ENCODE measurements at places on chromosomes 7 and 10.

DNA sequence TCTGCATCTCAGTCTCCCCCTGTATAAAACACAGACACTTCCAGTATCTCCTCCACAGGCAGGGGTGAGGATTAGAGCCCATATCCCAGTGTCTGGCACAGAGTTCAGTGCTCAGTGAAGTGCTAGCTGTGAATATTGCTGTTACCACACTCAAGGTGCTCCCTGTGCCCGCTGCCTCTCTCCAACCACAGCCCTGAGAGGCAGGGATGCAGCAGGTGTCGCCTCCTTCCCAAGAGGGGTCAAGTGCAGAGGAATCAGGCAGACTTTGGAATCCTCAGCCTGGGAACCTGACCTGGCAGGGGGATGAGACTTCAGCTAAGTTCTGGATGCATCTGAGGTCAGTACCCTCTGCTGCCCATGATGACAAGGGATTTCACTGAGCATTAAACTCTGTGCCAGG is 163.1 kb downstream of the GFRA1 start:
- DNase-seq: no peak

- no peak for DNase-seq
Measured at GRCh38 chr7:1975179-1975578, 257.6 kb downstream of the MAD1L1 start.

GRCh38 chr10:86085686-86086085 is 280.9 kb downstream of the GRID1 start:
- DNase-seq: no peak

GRCh38 chr10:124212702-124213101 is 119.3 kb upstream of the CHST15 start:
- no peak for DNase-seq

DNA sequence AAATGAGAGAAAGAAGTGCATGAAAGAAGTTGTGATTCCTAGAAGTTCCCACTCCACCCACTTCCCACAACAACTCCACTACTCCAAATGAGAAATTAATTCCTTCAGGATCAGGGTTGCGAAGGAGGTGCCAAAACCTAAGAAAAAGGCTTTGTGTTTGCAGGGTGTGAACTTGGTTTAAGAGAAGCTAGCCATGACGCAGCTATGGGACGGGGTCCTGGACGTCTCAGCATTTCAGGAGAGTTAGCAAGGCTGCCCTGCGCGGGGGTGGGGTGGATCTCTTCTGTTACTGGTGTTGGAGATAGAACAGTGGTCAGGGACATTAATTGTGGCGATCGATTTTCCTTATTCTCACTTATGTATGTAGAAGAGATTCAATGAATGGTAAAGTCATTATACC is 61.2 kb downstream of the CHST3 start:
- DNase-seq: no peak

- no peak for DNase-seq
Measured at GRCh38 chr10:100866575-100867098, 46.1 kb upstream of the SLF2 start.

DNA sequence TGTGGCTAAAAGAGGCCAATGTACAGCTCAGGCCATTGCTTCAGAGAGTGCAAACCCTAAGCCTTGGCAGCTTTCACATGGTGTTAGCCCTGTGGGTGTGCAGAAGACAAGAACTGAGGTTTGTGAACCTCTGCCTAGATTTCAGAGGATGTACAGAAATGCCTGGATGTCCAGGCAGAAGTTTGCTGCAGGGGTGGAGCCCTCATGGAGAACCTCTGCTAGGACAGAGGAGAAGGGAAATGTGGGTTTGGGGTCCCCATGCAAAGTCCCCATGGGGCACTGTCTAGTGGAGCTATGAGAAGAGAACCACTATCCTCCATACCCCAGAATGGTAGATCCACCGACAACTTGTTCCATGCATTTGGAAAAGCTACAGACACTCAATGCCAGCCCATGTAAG is 12.4 kb downstream of the SORCS1 start:
- no peak for DNase-seq

GRCh38 chr7:41979834-41980307 is 257.1 kb downstream of the GLI3 start:
- peak; percentile 8 for DNase-seq

DNA sequence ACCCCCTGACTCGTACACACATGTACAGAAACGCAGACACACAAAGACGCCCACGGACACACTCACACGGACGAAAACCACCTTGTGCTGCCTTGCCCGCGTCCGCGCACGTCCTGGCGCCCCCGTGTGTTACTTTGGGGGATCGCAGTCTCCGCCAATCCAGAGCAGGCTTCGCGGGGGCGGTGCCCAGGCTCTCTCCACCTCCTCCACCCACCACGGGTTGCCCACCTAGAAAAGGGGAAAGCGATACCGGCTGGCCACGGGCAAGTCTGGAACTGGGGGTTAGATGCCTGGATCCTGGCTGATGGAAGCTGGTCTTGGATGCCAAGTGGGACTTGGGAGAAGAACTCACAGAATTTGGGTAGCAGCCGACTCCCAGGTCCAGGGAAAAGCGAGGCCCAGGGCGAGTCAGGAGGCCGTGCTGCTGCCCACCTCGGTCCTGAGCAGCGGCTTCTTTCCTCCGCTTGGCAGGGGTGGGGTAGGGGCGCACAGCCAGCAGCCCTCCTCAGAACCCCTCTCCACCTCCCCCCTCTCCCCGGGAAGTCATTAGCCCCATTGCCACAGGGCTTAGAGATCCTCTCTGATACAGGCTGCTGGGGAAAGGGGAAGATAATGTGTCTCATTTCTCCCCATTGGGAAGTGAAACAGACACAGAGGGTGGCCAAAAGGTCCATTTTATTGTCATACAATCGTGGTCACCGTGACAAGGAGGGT is 4.6 kb upstream of the VGF start:
- peak; percentile 46 for DNase-seq

- DNase-seq: no peak
Measured at GRCh38 chr7:35617041-35617440, 77.9 kb downstream of the HERPUD2 start.

- no peak for DNase-seq
Measured at GRCh38 chr10:104831272-104831671, 190.2 kb downstream of the SORCS3 start.

GRCh38 chr7:18306696-18307095 is 188.9 kb upstream of the HDAC9 start:
- no peak for DNase-seq

- DNase-seq: no peak
Measured at GRCh38 chr10:48399056-48399541, 92.6 kb downstream of the MAPK8 start.

DNA sequence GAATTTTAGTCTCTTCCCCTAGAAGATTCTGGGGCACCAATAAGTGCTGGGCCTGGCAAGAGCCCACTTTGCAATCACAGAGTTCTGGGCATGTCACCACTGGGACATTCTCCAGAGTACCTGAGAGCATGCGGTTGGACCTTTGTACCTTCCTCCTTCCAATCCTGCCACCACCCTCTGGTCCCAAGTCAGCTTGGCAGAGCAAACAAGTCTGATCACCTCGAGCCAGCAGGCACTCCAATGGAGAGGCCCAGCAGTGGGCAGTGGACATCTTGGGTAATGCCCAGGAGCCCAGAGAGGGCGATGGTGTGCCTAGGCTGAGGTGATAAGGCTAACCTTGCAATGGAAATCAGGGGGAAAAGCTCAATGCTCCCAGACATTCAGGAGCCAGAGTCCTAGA is 43.4 kb downstream of the SH3PXD2A start:
- no peak for DNase-seq

DNA sequence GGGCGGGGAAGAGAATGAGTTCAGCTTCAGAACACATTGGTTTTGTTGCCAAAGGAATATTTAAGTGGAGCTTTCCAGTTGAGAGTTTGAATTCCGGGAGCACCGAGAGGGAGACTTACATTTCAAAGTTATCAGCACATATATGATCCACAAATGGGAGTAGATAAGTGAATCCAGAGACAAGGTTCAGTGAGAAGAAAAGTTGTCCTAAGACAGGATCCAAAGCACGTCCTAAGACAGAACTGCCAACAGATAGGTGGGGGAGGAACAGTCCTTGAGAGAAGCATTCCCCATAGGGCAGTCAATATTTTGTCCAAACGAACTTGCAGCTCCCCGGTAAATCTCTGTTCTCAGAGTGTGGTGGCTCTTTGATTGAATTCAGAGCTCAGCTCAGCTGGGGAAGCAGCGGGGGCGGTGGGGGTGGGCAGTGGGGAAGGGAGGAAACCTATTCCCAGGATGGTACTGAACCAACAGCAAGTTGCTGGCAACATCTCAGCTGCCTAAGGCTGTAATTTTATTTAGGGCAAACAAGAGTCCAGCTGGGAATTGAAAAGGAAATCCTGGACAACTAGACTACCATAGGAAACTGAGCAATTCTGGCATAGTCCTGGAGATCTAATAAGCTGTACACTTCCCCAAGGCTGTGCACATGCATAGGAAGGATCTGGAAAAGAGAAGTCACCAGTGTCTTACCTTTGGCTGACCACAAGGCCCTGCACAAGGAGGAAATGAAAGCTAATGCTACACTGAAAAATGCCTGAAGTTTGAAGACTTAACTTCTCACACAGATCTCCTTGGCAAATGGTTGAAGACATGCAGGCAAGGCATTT is 94.2 kb upstream of the CXCL12 start:
- no peak for DNase-seq

- peak; percentile 92 for DNase-seq
Measured at GRCh38 chr7:91165006-91165845, 99.0 kb upstream of the FZD1 start.

DNA sequence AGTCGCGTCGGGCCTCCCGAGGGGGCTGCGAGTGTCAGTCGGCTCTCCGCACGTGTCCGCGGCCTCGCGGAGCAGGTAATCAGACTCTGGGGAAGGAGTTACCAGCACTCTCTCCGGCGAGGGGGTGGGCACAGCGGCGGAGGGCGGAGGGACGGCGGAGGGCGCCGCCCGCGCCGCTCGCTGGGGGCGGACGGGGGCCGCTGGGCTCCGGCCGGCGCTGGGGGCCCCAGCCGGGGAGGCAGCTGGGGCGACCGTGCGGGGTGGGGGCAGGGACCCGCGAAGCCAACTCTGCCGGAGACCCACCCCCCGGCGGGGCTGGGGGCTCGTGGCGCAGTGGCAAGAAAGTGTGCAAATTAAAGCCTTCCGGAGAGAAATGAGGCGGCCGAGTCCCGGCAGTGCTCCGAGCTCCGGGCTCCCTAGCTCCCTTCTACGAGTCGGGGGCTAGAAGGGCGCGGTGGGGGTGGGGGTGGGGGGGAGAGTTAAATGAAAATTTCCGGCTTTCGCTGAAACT is at the start of gene CDK6:
CDK6 (minus strand) TSS at position 85 of the 511 bp plus-strand sequence. CDS start 3,250 bp downstream, outside the sequence.
- peak; percentile 48 for DNase-seq
